ENCODE measurements at places on chromosomes 4 and X. TPM values are rescaled to one million over a fixed set of nuclear protein-coding genes. Genes with fewer than 3 reads are reported as not detected.

DNA sequence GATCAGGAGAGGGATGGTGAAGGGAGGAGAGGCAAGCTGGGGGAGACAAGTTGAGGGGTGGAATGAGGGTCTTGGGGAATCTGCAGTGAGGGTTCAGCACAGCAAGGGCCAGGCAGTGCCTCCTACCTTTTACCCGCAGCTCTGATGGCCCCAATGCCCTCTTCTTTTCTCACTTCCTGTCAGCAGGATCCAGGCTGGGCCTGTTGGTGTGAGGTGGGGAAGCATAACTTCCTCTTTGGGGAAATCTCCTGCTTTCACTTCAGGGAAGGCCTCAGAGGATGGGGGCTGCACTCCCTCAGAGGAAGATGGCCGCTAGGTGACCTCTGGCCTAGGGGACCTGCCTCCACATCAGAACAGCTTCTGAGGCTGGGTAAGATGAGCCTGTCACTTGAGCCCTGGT, 36.5 kb downstream of the EFNB1 start:
- no peaks in the 10 kb centered on the region for H3K36me3 ChIP-seq
- no peaks in the 10 kb centered on the region for H3K27me3 ChIP-seq
- H3K4me3 ChIP-seq: no peak overlapping the region
- DNase-seq: no peak

GRCh38 chrX:102684772-102685520, 27.3 kb upstream of the GPRASP2 start:
- no peaks in the 10 kb centered on the region for H3K27me3 ChIP-seq
- no peak for DNase-seq
- no peaks in the 10 kb centered on the region for H3K36me3 ChIP-seq
- H3K4me1 ChIP-seq: no peaks in the 10 kb centered on the region

DNA sequence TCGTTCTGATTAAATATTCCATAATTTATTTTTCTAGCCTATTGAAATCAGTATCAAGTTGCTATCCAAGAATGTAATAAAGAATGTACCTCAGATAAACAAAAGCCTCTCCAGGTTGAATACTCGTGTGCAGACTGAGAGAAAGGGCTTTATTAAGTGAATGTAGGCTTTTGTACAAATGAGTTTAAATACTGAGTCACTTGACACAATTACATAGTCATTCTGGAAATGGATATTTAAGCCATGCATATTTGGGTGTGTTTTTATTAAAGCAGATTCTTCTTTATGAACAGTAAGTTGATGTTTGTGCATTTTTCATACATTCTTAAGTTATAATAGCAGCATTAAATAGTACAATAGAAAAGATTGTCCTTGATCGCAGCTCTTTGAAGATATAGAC, 139.8 kb upstream of the GK2 start:
- H3K36me3 ChIP-seq: no peaks in the 10 kb centered on the region
- H3K4me1 ChIP-seq: no peaks in the 10 kb centered on the region
- no peak overlapping the region for H3K4me3 ChIP-seq

GRCh38 chrX:78619834-78620233, 39.3 kb downstream of the RTL3 start:
- DNase-seq: no peak
- no peak overlapping the region for H3K4me3 ChIP-seq
- no peaks in the 10 kb centered on the region for H3K27me3 ChIP-seq
- H3K36me3 ChIP-seq: no peaks in the 10 kb centered on the region

DNA sequence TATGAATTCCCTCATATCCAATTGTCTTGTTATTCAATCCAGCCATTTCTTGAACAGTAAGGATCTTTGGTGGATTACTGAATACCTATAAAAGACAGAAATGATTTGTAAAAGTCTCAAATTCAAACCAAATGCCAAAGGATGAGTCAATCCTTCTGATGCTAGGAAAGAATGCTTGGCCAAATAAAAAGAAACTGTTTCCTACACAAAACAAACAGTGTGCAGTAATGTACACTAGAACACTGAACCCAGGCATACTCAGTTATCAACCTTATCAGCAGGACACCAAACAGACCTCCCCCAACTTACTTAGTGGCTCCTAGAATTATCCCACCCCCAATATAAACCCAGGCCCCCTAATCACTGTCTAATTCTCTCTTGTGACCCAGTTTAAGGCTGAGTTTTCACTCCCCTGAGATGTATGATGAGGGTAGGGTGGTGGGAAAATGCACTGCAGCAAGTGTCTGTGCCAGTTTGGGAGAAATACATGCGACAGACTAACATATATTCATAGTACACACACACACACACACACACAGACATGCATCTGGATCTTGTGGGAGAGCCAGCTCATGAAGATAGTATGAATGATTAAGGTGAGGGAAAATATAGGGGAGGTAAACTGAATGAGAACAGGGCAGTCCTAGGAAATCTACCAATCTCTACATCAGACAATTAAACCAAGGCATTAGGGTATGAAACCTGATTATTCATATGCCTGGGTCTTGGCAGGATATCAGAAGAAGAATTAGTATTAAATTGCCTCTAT, 35.0 kb downstream of the CLDN2 start:
- H3K36me3 ChIP-seq: no peaks in the 10 kb centered on the region
- no peak overlapping the region for H3K4me3 ChIP-seq
- no peaks in the 10 kb centered on the region for H3K27me3 ChIP-seq
- H3K27ac ChIP-seq: no peak overlapping the region
- DNase-seq: no peak
- H3K4me1 ChIP-seq: no peaks in the 10 kb centered on the region

- H3K4me3 ChIP-seq: no peak overlapping the region
- no peak for DNase-seq
- H3K36me3 ChIP-seq: no peaks in the 10 kb centered on the region
- H3K4me1 ChIP-seq: no peaks in the 10 kb centered on the region
- H3K27me3 ChIP-seq: no peaks in the 10 kb centered on the region
- no peak overlapping the region for H3K27ac ChIP-seq
These were observed 13.8 kb upstream of the SH3TC1 start for GRCh38 chr4:8185295-8185694.

The TLR6 gene
- 5.8 TPM for total RNA-seq

The SH3RF1 gene
- total RNA-seq: 14.6 TPM

The LSM6 gene
- 56.8 TPM for total RNA-seq

The NXF2 gene
- total RNA-seq: not detected

Data from uterus (tissue), 4 donors.